ENCODE measurements at places on chromosomes 11 and 22. TPM values are rescaled to one million over a fixed set of nuclear protein-coding genes. Genes with fewer than 3 reads are reported as not detected.

DNA sequence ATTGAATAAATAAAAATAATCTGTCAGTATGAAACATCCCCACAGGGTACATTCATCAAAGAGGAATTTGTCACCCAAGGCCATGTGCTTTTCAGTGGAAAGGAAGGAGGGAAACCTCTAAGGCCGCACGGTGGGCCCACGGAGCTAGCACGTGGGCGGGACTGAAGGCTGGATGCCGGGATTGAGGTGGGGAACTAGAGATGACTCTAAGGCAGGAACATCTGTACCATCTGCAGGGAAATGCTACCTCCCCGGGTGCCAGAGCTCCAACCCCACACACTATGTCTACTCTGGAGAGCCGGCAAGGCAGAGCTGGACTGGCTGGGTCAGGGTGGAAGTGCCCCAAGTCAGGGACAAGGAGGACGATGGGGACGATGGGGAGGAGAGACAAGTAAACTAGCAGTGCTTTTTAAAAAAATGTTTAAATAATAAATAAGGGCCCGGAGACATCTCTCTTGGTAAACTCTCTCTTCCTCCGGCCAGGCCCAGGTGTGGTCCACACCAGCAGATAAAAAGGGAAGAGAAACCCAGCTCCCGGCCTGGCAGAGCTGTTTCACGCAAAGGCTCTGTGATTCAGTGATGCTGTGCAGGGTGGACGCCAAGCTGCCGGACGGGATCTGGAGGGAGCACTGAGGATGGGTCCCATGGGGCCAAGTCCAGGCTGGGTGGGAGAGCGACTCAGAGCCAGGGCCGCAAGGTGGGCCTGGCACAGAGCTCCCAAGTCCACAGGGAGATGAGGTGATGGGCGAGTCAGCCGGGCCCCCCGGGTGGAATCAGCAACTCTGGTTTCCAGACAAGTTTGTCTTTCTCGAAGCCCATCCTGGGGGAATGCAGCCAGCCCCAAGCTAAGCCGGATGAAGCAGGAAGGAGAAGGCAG, 5.8 kb downstream of the LIF start:
- no peak for DNase-seq

- DNase-seq = peak; percentile 69
Measured at GRCh38 chr11:8317159-8317558, 53.5 kb upstream of the LMO1 start.

SHANK3 gene
- 0.84 TPM for total RNA-seq

DNA sequence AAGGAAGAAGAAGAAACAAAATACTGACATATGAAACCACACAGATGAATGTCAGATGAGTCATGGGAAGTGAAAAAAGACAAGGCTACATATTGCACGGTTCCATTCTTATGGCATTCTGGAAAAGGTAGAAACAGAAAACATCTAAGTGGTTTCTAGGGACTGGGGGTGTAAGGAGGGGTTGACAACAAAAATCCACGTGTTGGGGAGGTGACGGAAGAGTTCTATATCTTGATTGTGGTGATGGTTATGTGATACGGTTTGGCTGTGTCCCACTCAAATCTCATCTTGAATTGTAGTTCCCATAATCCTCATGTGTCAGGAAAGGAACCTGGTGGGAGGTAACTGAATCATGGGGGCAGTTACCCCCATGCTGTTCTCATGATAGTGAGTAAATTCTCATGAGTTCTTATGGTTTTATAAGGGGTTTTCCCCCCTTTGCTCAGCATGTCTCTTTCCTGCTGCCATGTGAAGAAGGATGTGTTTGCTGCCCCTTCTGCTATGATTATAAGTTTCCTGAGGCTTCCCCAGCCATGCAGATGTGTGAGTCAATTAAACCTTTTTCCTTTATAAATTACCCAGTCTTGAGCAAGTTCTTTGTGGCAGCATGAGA, 6.4 kb upstream of the ARFGAP3 start:
- peak; percentile 87 for DNase-seq

PATE2 gene
- total RNA-seq = not detected

GRCh38 chr22:49886346-49887063, 31.7 kb downstream of the ALG12 start:
- no peak for DNase-seq

OR6M1 gene
- not detected for total RNA-seq

MYEOV gene
- 130 TPM for total RNA-seq

DNA sequence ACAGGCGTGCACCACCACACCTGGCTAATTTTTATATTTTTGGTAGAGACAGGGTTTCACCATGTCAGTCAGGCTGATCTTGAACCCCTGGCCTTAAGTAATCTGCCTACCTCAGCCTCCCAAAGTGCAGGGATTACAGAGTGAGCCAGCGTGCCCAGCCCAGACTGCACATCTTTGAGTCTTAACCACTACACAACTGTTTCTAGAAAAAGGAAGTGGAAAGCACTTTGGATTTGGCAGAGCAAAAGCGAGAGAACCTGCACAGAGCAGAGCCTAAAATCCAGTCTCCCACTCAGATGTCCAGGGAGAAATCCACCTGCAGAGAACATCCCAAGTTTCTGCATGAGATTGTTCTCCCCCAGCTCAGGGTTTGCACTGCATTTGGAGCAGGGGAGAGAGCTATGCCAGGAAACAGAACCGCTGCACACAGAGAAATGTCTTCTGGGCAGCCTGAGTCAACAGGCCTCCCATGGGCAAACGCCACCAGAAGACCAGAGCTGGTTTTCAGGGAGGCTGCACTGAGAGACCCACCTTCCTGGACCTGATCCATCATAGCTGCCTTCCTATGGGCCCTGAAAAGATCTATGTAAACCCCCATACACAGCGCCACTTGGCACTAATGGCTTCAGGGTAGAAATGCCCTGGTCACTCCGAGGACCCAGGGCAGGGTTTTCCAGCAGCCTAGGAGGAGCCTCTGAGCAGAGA, 54.0 kb downstream of the RPUSD4 start:
- DNase-seq = no peak

CHRM4 gene
- total RNA-seq = 5.5 TPM

KCNJ1 gene
- total RNA-seq = not detected

DNA sequence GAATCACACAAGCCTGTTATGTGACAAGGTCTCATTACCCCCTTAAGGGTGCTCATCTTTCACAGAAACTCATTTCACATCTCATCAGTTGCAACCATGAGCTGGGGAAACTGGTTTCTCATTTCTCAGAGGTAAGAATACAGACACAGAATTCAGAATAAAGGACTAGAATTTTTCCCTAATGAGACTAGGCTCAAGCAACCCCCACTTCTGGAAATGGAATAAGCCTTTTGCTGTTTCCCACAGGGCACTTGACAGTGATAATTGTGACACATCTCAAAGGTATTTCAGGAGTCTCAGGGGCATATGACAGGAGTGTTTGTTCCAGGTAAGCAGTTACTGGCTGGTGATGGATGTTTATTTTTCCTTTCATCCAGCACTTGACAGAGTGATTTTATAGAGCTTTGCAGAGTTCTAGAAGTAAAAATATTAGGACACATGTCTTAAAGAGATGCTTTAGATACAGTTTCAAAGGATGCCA, 112.9 kb upstream of the DDI1 start:
- DNase-seq = peak; percentile 51

GRCh38 chr11:66476841-66477251, 3.4 kb upstream of the DPP3 start:
- no peak for DNase-seq

GRCh38 chr11:3171931-3172560, 6.9 kb upstream of the OSBPL5 start:
- no peak for DNase-seq

- DNase-seq = no peak
Measured at GRCh38 chr11:132704781-132705375, 827.4 kb downstream of the OPCML start.

GRCh38 chr11:90840071-90840470, 617.2 kb upstream of the CHORDC1 start:
- DNase-seq = no peak

HTR3A gene
- total RNA-seq = not detected

All from A172 (cell line).